ENCODE measurements at places on chromosomes 2 and 18.

- peak; percentile 47 for DNase-seq
Observed at GRCh38 chr2:18378020-18378653, 182.3 kb downstream of the RDH14 start.

DNA sequence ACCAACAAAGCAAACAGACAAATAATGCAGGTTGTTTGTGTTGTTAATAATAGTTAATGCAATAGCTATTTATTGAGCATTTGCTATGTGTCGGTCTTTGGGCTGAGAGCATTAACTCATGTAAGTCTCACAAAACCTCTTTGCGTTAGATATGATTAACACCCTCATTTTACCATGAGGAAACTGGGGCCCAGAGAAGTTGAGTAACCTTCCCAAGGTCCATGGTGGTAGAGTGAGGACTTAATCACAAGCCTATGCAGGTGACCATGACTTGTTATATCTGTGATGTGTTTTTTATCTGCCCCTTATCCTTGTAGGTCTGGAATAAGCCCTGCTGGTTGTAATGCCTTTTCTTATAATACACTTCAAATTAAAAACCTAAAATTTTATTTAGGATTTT lies 124.5 kb upstream of the FAM136A start:
- no peak for DNase-seq

DNA sequence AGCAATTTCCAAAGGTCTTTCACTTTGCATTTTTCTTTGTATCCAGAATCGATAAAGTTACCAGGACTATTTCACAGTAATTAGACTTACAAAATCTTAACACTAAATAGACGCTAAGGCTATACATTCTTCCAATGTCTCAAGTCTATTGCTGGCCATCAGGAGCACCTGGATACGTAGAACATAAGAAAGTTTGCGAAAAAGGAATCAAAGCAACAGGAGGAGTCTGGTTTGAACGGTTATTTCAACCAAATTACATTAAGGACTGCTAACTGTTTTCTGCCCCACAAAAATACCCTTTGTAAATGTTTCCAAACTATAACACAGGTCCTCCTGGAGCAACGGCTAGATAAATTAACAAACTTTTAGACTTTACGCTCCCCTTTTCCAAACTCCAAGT lies 1.4 kb upstream of the HNRNPA3 start:
- DNase-seq: peak; percentile 84

DNA sequence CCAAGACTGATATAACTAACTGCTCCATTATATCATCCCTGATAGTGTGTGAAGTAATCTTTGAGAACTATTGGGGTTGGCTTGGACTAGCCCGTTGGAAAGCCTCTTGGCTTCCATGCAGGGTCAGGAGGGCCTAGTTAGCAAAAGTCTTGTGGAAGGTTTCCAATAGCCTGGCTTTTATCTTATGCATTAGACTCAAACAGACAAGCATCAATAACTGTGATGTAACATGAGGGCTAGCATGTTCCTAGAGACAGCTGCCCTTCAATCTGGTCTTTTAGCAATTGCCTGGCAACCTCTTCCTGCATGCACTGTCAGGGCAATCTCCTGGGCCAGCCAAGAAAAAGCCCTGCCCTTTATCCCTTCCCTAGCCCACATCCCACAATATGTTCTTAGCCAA lies 18.2 kb downstream of the SLC8A1 start:
- DNase-seq: no peak

GRCh38 chr2:200479692-200480265 lies 30.1 kb downstream of the KCTD18 start:
- DNase-seq: no peak

GRCh38 chr2:151098841-151099240 lies 162.8 kb downstream of the RBM43 start:
- no peak for DNase-seq

DNA sequence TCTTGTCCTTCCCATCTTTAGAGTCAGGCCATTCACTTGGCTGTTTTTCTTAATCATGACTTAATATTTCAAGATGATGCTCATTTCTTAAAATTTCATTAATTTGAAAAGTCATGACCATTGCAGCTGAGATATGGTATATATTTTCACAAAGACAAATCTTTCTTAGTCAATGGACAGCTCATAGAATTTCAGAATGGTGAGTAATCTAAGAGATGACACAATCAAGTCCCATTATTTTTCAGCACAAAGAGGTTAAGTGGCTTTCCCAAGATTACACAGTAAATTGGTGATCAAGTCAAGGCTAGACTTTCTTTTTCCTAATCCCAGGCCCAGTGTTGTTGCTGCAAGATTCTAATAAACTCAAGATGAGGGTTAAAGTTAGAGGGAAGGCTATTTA lies 34.4 kb upstream of the NT5C1B start:
- no peak for DNase-seq

- DNase-seq: no peak
Observed at GRCh38 chr2:10462178-10463083, 14.3 kb upstream of the ODC1 start.

GRCh38 chr2:46748735-46749531 lies 166.7 kb downstream of the MCFD2 start:
- DNase-seq: peak; percentile 36

DNA sequence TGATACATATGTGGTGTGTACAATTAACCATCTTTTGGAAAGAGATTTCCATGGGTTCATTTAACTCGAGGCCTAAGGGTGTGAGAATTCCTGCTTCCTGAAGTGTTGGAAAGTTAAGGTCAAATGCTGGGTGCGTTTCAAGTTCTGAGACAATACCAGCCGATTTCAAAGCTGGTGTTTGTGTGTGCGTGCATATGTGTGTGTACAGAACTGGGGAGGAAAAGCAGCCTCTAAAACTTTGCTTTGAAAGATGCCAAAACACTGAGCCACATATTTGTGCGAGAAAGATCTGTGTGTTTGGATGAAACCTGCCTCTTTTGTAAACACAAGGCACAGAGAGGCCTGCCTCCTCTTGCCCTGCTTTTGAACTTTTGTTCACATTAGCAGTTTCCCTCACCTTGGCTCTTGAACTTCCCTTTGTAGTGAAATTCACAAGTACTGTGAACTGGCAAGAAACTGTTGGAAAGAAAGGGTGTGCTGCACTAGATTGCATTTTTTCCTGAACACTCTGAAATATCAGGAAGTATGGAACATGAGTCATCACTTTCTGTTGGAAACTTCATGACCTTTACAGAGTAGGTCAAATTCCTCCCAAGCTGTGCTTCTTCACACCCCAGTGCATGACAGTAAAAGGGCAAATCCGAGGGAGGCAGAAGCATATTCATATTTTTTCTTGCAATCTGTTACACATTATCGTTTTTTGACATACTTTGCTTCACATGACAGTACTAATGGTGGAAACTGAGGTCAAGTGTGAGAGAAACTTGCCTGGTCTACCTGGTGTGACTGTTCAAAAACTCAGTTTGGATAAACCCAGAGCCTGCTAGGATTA lies 20.0 kb upstream of the CAVIN2 start:
- no peak for DNase-seq

- DNase-seq: no peak
Observed at GRCh38 chr18:79681484-79682387, 2.1 kb downstream of the CTDP1 start.

- DNase-seq: peak; percentile 25
Observed at GRCh38 chr2:39432701-39433100, 4.4 kb downstream of the MAP4K3 start.

- DNase-seq: no peak
Observed at GRCh38 chr18:23784832-23785245, 95.6 kb downstream of the LAMA3 start.

DNA sequence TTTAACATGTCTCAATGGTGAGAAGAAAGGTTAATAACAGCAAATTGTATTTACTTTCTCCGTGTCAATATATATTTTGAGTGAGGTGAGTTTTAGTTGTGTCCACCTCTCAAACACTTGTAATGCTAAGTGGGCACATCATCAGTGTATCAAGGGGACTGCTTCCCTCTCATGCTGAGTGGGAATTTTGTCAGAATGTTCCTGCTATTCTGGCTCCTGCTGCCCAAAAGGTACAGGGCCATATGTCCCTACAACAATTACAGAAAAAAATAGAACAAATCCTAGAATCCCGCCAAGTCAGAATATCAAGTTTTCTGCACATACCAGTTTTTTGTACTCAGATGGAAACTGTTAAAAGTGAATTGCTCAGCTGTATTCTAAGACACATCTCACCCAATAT lies 5.4 kb upstream of the CERKL start:
- DNase-seq: no peak

DNA sequence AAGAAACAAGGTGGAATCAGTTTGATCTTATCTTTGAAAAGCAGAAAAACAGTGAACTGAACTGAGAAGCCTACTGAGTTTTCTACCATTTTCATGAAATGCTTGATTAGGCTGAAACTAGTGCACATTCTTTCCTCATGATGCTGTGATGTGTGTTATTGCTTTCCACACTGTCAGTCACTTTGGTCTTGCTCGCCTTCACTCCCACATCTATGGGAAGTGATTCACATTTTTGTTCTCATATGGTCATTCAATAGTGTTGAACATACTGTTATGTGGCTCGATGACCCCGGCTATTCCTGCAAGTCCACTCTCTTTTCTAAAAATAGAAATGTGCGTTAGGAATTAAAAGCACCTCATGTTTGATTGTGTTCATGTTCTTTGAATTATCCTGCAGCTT lies 129.7 kb downstream of the TGIF1 start:
- no peak for DNase-seq

DNA sequence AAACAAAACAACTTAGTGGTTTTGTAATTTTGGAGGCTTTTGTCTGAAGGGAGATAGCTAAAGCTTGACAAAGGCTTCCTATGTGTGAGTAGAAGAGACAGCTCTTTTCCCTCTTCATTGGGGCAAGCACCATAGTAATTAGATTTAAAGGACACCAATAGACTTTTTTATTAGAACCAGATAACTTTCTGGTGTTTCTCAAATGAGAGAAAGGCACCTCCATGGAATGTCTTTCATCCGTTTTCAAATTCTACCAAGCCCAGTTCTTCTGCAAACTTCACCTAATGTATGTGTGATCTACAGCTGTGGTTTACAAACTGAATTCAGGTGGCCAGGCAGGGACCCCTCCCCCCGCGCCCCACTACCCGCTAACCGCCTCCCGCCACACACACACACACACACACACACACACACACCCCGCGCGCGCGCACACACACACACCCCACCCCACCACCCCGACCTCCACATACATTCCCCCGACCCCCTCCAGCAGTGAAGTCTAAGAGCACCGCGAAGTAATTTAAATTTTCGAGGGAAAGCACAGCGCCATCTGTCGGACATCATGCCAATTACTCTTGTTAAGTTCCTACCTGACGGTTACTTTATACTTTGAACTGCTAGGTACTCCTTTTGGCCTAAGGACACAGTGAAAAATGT lies 31.6 kb upstream of the PPP1R1C start:
- DNase-seq: peak; percentile 57

- DNase-seq: no peak
Observed at GRCh38 chr2:162211732-162212131, 31.5 kb downstream of the FAP start.

- no peak for DNase-seq
Observed at GRCh38 chr2:136769871-136770270, 4.5 kb downstream of the THSD7B start.

GRCh38 chr2:210541290-210541902 lies 15.0 kb upstream of the CPS1 start:
- peak; percentile 8 for DNase-seq

DNA sequence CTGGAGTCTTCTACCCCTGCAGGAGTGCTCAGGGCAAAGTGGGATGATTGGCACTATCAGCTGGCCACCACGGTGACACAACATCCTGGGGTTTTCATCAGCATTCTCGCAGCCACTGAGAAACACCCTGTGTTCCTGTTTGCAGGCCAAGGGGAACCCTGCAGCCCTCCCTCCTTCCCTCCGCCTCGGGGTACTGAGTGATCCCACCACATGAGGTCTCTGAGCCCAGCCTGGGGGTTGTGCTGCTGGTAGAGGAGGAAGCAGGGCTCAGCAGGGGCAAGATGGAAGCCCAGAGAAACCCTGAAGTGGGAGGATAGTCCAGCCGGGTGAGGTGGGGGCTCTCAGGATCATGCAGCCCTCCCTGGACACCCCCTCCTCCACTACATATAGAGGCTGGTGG lies at the start of gene OXER1:
TSS of gene OXER1 (minus strand) at position 40 of the 400 bp plus-strand sequence. CDS start 73 bp downstream, outside the sequence.
- no peak for DNase-seq

DNA sequence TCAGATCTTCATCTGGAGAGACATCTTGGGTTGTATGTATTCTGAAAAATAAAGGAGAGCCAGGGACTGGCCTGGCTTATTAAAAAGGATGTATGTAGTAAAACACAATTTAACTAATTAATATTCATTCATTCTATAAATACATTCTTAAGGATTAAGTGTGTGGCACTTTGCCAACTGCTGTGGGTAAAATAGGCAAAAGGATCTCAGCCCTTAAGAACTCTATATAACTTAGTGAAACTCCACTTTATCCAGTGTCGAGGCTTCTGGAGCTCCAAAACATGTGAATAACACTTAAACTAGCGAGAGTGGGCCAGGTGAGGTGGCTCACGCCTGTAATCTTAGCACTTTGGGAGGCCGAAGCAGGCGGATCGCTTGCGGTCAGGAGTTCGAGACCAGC lies 7.7 kb upstream of the STK39 start:
- no peak for DNase-seq

- no peak for DNase-seq
Observed at GRCh38 chr18:21458310-21458709, 142.2 kb downstream of the ESCO1 start.

DNA sequence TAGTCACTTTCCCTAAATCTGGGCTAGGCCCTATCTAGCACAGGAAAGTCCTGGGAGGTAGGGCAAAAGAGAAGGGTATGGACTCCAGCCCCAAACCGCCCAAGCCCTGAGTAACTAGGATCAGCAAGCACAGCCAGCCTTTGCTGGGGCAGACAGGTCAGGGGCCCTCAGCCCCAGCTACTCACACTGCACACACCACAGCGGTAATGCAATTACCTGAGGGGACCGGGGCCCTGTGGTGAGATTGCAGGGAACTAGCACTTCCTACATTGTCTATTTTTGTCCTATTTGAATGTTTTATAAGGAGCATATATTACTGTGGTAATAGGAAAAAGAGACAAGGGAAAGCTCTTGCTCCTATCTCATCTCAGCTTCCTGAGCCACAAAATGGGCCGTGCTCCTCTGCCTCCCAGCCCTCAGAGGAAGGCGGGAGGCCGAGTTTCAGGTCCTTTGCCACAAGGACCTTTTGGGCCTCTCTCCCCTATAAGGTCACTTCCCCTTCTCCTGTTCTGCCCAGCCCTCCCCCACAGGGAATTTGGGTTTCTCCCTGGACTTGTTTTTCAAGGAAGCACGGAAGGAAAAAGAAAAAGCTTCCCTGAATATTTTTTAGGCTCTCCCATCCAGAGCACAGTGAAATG lies 20.5 kb downstream of the RAB11FIP5 start:
- DNase-seq: no peak

GRCh38 chr2:109053716-109054115 lies 64.7 kb upstream of the EDAR start:
- DNase-seq: no peak

DNA sequence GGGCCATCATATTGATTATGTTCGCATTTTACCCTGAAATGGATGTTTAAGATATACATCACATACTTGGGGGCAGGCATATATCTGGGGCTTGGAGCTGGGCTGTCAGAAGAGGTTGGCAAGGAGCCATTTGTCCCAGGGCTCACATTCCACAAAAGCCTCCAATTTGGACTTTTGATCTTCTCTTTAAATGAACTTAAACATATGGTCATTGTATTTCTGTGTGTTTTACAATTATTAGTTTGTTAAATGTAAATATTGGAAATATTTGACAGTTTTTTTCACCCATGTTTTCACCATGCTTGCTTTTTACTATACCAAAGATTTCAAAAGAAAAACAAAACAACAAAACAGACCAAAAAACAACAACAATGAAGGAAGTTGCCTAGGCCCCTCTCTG lies 165.8 kb upstream of the MEIS1 start:
- DNase-seq: no peak

- no peak for DNase-seq
Observed at GRCh38 chr18:12362473-12363174, 14.4 kb downstream of the AFG3L2 start.

GRCh38 chr2:136235546-136235945 lies 117.6 kb upstream of the CXCR4 start:
- no peak for DNase-seq

Measured in NCI-H510A treated with DMSO at 0.1 percent for 48 hours (cell line).